ENCODE measurements at places on chromosomes 12 and 14.

GRCh38 chr12:16349131-16349460, 1.7 kb downstream of the MGST1 start:
- DNase-seq: peak; percentile 55

- DNase-seq: no peak
Measured at GRCh38 chr14:72418806-72419205, 475.1 kb downstream of the DPF3 start.

DNA sequence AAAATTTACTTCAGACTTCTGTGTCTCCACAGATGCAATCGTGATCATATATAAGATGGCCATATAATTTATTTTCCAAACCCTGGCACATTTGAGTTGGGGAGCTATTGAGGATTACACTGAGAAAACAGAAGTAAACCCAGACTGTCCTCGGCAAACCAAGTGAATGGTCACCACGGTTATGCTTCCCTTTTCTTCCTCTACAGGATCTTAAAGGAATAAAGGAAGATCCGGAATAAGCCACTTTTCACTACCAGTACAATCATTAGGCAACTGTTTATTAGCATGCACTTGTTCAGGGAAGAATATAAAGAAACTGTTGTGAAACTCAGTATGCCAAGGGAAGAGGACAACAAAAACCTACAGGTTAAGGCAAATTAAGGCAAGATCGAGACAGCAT, 27.6 kb downstream of the SBNO1 start:
- no peak for DNase-seq

DNA sequence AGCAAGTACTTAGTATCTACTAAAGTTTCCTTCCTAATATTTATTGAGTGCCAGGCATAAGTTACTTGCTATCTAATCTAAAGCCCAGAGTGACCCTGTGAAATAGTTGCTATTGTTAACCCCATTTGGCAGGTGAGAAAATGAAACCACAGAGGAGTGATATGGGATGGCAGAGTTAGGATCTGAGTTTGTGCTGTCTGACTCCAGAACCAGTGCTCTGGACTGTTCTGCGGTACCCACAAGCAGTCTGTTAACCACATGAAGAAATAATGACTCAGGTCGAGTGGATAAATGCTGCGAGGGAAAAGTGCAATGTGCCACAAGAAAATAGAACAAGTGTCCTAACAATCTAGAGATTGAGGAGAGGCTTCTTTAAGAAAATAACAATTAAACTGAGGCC, 60.7 kb upstream of the GZMB start:
- DNase-seq: no peak

DNA sequence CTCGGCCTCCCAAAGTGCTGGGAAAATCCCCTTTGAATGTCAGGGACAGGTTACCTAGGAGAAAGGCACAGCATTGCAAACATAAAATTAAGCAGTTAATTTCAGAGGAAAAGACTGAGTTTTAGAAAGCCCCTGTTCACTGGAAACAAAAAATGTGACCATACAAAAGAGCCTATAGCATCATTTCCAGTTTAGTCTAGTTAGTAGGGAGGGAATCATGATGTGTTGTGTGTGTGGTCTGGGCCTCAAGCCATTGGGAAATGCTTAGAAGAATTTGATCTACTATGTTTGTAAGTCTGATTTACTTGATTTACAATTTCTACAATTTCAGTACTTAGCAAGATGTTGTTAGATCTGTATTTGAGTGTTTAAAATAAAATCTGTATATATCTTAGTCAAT, 47.1 kb upstream of the RERG start:
- DNase-seq: no peak

GRCh38 chr14:31243860-31244259, 36.3 kb upstream of the HECTD1 start:
- DNase-seq: no peak

GRCh38 chr12:13079440-13079906, 24.0 kb downstream of the GSG1 start:
- DNase-seq: no peak
